NCI-H146 (cell line): ENCODE measurements at places on chromosomes 2 and 18.
A peak's percentile ranks its signal among the peaks of the same experiment; 100 is the strongest.

DNA sequence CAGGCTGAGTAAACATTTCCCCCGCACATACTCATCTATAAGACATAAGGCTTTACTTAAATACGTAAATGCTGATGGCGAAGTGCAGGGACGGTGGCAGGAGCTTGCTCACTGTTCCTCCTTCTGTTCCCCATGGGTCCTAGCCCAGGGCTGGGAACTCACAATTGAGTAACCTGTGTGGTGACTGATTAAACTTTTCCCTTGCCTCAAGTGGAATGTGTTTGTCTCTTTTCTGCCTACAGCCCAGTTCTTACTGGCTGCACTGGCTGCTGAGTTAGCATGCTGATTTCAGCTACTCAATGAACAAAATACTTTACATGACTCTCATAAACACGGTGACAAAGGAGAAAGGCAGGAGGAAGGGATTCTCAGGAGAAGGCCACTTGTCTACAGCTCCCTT, 87.3 kb downstream of the MARCO start:
- DNase-seq: no peak

DNA sequence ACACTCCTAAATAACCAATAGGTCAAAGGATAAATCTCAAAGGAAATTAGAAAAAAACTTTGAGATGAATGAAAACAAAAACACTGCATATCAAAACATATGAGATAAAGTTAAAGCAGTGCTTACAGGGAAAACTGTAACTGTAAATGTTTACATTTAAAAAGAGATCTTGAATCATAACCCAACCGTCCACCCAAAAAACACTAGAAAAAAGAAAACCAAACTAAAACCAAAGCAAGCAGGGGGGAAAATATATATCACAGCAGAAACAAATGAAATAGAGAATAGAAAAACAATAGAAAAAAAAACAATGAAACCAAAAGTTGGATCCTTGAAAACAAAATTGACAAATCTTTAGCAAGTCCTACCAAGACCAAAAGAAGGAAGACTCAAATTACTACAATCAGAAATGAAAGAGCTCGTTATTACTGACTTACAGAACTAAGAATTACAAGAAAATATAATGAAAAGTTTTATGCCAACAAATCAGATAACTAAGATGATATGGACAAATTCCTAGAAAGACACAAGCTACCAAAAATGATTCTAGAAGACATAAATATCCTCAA, 65.6 kb downstream of the TLK1 start:
- no peak for DNase-seq

DNA sequence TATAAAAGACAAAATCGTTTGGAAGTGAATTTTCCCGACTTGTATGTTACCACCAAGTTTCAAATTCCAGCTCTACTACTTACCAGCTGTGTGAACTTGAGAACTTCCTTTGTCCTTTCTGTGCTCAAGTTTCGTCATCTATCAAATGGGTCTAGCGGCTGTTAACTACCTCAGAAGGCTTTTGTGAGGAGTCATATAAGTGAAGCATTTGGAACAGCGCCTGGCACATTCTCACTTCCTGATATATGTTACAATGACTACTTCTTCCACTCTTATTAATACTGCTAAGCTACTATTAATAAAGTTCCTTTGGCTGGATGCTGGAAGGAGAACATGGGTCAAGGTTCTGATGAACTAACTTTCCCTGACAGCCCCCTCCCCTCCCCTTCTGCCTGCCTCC, 104.5 kb downstream of the MEIS1 start:
- no peak for DNase-seq

- DNase-seq: no peak
These were observed 4.8 kb downstream of the UXS1 start for GRCh38 chr2:106189325-106189724.

- peak; percentile 3 for DNase-seq
These were observed 213.3 kb upstream of the MMADHC start for GRCh38 chr2:149800624-149801542.

DNA sequence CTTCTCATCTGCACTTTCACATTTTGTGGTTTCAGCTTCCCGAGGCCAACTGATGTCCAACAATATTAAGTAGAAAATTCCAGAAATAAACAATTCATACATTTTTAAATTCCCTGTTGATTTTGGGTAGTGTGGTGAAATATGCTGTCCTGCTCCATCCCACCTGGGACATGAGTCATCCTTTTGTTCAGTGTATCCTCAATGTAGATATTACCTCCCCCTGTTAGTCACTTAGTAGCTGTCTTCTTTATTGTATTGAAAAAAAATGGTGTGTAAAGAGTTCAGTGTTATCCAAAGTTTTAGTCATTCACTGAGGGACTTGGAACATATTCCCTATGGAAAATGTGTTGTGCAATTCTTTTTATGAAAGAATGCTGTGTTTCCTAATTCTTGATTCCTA, 348.1 kb downstream of the SOCS6 start:
- DNase-seq: no peak

GRCh38 chr2:215811409-215812345, 201.7 kb downstream of the MREG start:
- DNase-seq: no peak

DNA sequence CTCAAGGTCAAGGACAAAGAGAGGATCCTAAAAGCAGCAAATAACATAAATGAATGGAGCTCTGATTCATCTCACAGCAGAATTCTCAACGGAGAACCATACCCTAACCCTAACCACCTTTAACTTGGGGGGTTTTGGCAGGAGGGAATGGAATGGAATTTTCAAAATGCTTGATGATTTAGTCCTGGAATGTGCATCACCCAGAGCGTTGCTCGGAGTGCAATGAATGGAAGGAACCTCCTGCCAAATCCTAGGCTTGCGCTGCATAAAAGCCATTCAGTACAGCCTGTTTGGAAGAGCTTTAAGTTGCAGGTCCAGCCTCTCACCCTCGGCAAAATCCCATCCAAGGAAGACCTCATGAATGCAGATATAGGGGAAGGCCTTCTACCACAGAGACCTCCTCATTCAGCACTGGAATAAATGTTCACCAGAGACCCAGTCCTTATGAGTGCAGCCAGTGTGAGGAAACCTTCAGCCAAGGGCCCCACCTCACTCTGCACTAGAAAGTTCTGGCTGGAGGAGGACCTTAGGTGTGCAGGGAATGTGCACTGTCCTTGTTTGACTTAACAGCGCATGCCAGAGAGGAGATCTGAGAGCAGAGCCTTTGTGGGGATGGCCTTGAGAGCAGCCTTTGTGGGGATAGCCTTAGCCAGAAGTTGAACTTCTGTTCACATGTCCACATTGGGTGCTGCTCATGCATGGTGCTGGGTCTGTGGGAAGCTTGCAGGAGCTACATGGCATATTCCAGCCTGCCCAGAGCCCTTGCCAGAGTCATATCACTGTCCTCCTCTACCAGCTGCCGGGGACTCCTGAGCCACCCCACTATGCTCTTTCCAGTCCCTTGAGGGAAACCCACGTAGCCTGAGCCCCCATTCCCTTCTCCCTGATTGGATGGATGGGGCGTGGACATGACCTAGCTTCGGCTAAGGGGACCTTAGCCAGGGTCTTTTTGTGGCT, 30.5 kb downstream of the ASB1 start:
- no peak for DNase-seq

DNA sequence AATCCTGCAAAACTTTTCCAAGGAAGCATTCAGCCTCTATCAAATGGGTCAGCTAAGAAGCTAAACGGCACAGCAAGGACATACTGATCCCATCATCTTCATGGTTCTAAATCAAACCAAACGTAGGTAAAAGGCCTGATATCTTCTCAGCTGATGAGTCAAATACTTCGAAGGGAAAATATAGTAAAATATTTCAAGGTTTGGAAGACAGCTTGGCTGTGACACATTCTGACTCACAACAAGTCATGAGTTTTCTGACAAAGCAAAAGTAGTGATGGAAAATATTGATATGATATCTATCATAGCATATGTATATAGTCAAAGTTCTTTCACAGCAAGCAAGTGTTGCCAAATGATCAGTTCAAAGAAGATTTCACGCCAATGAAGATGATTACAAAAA, 31.5 kb downstream of the DOCK10 start:
- DNase-seq: no peak

DNA sequence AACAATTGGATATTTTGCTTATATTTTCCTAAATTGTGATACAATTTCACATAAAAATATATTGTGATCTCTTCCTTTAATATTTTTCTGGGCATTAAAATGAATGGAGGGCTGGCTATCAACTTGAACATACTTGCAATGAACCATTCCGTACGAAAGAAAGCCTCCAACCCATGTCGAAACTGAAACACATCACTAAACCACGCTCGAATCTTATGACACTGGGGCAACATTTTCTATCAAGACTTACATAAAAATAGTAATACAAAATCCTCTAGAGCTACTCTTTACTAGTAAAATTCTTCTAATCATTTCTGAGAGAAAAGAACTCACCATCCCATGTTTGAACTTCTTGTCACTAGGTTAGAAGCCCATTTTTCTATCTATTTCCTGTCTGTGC, 132.8 kb upstream of the DOK6 start:
- DNase-seq: no peak

- DNase-seq: no peak
These were observed 52.9 kb downstream of the LRPPRC start for GRCh38 chr2:43942881-43943280.
